ENCODE measurements at places on chromosomes 11 and 22.

- no peak for DNase-seq
These were observed 7.8 kb downstream of the WT1 start for GRCh38 chr11:32427616-32427934.

DNA sequence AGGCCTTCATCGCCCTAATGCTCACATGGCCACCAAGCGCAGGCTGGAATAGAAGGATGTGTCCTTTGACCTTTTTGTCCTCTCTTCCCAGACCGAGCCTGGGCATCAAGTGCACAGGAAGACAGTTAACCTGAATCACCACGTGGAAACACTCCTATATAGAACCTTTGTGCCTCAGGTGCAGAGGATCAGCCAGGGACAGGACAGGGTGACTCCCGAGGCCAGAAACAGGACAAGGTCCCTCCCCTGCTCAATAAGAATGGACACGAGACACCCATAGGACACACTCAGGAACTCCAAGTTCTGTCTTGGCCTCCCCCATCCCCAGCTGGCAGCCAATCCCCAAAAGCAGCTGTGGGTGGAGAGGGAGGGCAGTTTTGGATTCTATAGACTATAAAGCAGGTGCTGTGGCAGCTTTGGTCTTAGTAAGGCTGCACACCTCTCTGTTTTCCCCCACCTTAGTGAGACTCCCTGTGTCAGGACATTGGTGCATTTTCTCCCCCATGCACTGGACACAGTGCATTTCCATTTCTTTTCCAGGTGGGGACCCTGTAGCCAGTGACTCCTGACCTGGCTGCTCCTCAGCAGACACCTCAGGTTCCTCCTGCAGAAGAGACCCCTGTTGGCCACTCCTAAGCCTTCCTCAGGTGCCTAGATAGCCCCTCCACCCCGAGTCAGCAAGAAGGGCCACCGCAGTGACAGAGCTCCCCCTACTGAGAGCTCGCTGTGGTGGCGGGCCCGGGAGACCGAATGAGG is 43.6 kb upstream of the POU2AF1 start:
- DNase-seq: peak; percentile 77

DNA sequence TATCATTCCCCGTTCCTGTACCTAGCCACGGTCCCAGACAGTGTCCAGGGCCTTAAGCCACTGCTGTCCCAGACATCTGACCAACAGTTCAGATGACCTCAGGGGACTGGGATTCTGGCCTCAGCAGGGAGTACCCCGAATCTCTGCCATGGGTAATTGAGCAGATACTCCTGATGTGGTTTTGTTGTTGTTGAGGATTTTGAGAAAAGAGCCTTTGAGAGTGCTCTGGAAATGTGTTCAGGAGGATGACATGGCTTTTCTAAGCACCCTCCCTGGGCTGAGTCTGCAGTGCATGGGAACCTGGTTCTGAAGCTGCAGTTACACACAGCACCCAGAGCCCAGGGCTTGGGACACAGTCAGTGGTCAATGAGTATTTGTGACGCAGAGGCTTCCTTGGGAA is 30.4 kb downstream of the ADAMTS15 start:
- no peak for DNase-seq

- DNase-seq: no peak
These were observed 31.1 kb downstream of the RPL3 start for GRCh38 chr22:39288135-39288898.

DNA sequence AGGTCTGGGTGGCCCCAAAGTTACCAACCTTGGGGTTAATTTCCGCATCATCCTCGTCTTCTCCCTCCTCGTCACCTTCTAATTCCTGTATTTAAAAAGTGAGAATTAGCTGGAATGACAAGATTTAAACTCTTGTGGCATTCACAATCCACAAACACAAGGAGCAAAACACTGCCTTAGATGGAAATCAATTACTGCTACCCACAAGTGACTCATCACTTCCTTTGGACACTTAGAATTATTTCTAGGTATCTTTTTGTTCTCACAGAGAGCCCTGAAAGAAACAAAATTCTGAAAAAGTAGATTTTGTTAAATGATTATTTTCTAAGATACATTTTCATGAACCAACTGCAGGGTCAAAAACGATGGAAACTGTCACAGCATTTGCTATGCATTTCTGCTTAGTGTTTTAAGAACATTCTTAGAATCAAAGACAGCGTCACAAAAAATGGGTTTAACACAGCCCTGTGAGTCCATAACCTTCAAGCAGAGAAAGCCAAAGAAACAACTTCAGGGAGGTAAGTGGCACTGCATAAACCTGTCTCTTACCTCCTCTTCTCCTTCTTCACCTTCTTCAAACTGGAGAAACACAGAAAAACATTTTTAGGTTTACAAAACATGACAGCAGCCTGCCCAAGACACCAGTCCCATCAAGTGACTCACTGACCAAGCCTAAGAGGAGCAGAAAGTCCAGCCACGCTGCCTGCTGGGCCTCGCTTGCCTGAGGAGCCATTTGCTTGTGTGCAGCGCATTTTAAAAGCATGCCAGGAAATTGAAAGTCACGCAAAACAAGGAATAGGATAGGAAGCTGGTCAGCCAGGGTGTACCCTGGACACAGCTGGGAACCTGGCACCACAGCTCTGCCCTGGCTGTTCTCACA is 22.3 kb upstream of the PHLDA2 start:
- DNase-seq: no peak

DNA sequence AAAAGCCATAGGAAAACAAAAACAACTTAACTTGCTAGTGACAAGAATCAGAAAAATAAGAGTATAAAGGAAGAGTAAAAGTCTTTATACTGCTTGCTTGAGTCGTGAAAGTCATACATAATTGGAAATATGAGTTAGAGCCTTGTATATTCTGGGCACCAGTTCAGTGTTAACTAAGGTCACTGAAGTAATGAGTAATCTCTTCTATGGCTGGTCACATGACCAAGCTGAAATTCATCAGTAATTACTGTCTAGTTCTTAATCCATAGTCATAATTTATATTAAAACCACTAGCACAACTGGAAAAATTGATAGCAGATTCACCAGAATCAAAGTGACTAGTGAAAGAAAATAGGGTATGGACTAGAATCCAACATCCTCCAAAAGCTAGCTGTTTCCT is 84.4 kb upstream of the SLC5A12 start:
- DNase-seq: no peak

DNA sequence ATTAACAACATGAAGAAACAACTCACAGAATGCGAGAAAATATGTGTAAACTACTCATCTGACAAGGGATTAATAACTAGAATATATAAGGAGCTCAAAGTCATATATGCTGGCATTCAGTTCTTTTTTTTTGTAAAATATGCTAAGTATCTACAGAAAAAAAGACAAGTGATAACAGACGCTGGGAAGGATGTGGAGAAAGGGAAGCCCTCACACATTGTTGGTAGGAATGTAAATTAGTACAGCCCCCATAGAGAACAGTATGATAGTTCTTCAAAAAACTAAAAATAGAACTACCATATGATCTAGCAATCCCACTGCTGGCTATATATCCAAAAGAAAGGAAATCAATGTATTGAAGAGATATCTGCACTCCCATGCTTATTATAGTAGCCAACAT is 13.8 kb downstream of the GAB2 start:
- DNase-seq: no peak
